ENCODE measurements at places on chromosomes 6 and 20. TPM values are rescaled to one million over a fixed set of nuclear protein-coding genes. Genes with fewer than 3 reads are reported as not detected.

Gene VGLL2
- not detected for total RNA-seq

Gene MAK
- 0.10 TPM for total RNA-seq

Gene KIAA0408
- 5.3 TPM for total RNA-seq

Gene CRISP1
- not detected for total RNA-seq

Gene HLA-DRA
- not detected for total RNA-seq

Gene PDSS2
- total RNA-seq = 5.6 TPM

Gene FGD2
- not detected for total RNA-seq

Gene NOTCH4
- total RNA-seq = 0.73 TPM

Gene EYS
- 0.02 TPM for total RNA-seq

Gene SYTL3
- 0.88 TPM for total RNA-seq

Gene PPP1R16B
- 0.27 TPM for total RNA-seq

Gene COX4I2
- total RNA-seq = not detected

Gene COL21A1
- total RNA-seq = 0.72 TPM

Gene DIDO1
- 21.3 TPM for total RNA-seq

Gene MCCD1
- not detected for total RNA-seq

Gene RGS17
- 3.5 TPM for total RNA-seq

Gene TGM3
- total RNA-seq = 0.05 TPM

Gene RNF39
- total RNA-seq = not detected

Measured in A549 treated with RU486 at 1 μM for 4 hours (cell line).